ENCODE measurements at places on chromosomes 11 and 22. TPM values are rescaled to one million over a fixed set of nuclear protein-coding genes. Genes with fewer than 3 reads are reported as not detected.

Gene POU2AF2
- 0.35 TPM for total RNA-seq

GRCh38 chr11:123063826-123064657, 2.1 kb upstream of the HSPA8 start:
- no peak for DNase-seq

- DNase-seq = no peak
Observed at GRCh38 chr22:19672054-19672776, 42.1 kb upstream of the SEPTIN5 start.

- DNase-seq = no peak
Observed at GRCh38 chr11:127233998-127234397, 233.4 kb upstream of the KIRREL3 start.

DNA sequence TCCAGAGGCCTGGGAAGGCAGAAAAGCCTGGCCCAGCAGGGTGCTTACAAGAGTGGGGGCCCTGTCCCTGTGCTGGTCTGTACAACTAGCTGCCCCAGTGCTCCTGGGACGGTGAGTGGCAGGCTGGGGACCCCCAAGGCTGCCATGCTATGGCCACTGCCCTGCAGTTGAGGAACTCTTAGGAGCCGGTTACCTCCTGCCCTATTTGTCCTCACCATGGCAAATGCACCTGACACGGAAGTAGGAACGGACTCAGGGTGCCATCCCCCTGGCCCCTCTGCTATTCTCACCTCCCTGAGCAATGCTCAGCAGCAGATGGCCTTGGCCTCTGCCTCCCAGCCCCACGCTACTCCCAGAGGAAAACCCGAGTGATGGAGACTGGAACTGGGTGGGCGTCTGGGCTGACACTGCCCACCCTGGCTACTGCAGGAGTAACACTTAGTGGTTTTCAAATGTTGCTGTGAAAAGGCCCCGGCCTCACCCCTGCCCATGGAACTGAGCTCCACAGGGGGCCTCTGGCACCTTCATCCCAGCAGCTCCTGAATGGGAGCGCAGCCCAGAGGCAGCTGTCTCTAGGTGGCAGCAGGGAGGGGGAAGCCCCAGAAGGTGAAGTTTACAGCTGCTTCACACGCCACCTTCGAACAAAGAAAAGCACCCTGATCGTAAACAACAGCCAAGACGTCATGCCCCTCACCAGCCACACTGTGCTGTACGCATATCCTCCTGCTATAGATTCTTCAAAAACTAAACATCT, 105.3 kb downstream of the CTTN start:
- DNase-seq = no peak

Measured in Calu3 (cell line).